Right ventricle myocardium inferior (tissue), 1 donor: ENCODE measurements at places on chromosomes 7 and 10. TPM values are rescaled to one million over a fixed set of nuclear protein-coding genes. Genes with fewer than 3 reads are reported as not detected.

DNA sequence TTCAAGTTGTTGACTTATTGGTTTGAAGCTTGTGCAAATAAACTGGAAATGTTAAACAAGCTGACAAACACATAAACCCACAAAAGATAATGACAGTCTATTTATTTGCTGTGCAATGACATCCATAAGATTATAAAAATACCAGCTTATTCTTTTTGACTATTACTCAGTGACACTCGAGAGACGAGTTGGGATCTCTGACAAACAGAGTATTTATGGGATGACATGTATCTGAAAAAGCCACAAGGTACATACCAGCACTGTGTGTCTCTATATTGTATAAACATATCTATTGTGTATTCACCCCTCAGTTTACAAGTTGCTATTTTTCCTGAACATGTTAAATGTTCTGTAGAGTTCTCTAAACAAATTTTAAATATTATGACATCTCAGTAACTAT lies 88.9 kb downstream of the CHRM2 start:
- no peak for DNase-seq

- no peak for DNase-seq
Observed at GRCh38 chr10:51651063-51651462, 48.3 kb downstream of the CSTF2T start.

- DNase-seq: peak; percentile 57
Observed at GRCh38 chr7:37323966-37324365, 124.7 kb downstream of the ELMO1 start.

DNA sequence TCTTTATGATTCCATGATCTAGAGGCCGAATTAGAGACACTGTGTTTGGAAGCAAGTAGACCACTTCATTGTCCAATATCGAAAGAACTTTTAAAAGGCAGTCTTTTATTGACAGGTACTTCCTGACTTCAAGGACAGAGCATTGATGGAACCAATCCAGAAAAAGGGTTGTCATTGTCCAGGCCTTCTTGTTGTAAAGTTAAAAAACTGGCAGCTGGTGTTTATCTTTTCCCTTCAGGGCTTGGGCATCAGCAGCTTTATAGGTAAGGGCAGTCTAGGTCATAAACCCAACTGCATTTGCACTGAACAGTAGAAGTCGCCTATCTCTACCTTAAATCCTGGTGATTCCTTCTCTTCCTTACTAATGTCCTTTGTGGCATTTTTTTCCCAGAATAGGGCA lies 95.6 kb downstream of the ST7 start:
- no peak for DNase-seq

GRCh38 chr7:105180002-105180401 lies 166.0 kb downstream of the KMT2E start:
- no peak for DNase-seq

GRCh38 chr10:84944187-84944586 lies 615.8 kb downstream of the CCSER2 start:
- DNase-seq: no peak

DNA sequence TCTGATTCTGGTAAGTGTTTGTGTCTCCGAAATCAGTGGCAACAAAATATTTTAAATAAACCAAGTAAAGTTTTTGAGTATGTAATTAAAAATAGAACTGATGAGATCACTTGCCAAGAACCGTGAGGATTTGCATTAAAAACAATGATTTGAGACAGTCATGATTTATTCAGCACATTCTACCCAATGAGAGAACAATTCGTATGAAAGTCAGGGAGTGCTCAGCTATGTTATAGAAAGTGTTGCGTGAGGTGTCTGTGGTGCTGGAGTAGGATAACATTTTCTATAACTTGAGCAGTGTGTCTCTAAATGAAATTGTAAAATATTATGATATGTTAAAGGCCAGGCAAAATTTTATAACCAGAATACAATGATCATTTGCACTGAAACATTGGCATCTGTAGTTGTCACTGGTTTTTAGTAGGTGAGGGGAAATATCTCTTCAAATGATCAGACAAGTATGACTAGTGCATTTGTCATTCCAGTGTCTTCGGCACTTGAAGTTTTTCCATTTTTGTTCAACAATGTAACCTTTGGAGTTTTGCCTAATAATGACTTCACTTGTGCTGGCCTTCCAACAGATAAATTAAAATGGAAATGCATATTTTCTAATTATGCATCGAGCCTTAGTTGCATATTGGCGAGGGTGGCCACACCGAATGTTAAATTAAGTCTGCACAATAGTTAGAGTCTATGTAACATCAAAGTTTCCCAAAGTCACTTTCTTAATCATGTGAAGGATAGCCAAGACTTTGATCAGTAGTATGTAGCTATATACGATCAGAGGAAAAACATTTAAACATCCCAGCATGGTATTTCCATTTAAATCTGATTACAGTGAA lies 335.9 kb downstream of the GFRA1 start:
- no peak for DNase-seq

DNA sequence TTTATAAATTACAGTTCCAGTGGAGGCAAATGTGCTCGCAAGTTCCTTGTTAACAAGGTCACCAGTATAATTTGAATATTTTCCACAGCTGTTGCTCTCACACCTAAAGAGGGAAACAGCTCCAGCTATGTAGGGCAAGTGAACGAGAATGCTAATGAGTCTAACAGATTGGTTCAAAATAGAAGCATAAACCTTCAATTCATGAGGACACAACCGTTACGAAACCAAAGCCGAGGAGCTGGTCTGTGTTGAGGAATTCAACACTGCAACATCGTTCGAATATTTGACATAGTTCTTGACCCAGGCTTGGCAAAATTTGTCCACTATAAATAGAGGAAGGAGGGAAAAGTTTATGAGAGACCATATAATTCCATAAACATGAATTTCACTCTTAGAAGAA lies 161.3 kb downstream of the KLF6 start:
- no peak for DNase-seq

DNA sequence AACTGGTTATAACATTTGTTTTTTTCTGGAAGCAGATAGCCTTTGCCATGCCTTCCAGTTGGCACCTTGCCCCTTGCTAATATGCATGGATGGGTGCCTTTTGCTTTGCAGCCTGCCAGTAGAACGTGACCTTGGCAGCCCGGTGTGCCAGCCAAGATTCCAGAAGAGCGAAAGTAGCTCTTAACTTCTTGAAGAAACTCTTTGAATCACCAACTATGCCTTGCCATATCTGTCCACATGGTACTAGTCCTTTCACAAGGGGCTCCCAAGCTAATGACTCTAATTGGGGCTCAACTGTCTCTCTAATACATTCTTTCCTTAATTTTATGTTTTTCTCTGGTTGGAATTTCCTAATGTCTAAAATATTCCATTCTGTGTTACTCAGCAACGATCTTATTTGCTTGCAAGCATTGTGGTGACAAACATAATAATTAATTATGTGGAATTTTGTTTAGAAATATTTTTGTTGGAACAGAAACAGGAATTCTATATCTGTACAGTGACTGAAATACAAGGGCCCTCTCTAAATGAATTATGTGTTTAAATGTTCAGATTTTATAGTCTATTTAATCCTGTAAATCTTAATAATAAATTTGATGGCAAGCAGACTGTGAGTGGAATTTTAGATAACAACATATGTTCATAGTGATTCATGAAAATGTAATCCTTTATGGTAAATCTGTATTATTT lies 45.8 kb downstream of the HDAC9 start:
- peak; percentile 54 for DNase-seq

DNA sequence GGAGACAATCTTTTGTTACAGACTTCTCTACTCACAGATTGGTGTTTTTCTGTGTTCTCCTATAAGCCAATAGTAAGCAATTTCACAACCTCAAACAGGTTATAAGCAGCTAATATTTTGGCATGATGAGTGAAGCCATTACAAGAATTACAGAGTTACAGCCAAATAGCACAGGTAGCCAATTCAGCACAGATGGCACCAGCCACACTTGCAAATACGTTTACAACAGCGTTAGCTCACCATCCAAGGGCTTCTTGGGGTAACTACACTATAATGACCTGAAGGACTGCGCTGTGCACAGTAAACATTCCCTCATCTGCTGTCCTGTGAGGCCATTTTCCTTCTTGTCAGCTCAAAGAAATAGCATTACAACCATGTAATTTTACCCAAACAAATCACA lies 428.6 kb downstream of the TCERG1L start:
- no peak for DNase-seq

GRCh38 chr7:158176561-158177173 lies 411.0 kb downstream of the PTPRN2 start:
- no peak for DNase-seq

- no peak for DNase-seq
Observed at GRCh38 chr7:150791304-150791703, 8.9 kb downstream of the TMEM176B start.

- no peak for DNase-seq
Observed at GRCh38 chr7:30116771-30117170, 18.0 kb upstream of the MTURN start.

DNA sequence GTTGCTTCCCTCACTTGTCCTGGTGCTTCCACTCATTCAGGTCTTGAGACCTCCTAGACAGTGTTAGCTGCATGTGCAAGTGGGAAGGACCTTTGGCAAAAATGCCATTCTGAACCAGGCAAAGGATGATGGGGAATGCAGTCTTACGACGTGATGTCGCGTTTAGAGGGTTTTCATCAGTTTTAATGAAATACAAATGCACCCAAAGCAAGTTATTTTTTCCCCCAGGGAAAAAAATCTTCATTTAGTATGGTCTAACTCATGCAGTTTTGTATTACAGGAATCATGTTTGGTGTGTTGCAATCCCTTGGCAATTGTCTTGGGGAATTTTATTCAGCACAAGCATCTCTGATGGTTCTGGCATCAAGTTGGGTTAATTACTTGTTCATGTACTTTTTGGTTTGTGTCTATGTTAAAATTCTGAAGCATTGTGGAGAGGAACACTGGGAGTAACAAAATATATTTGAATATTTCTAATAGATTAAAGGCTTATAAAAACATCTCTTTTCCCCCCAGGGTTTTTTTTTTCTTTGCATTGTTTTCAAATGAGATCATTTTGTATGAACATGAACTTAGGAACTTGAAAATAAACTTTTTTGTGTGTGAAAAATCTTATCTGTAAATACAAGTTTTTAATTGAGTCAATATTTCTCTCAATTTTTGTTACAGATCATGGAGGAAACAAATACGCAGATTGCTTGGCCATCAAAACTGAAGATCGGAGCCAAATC lies 188.9 kb downstream of the BICC1 start:
- DNase-seq: no peak

- DNase-seq: no peak
Observed at GRCh38 chr7:125599387-125599786, 669.8 kb upstream of the POT1 start.

GRCh38 chr10:132187430-132188138 lies 836 bp downstream of the DPYSL4 start:
- peak; percentile 58 for DNase-seq

- no peak for DNase-seq
Observed at GRCh38 chr7:132784406-132784805, 208.1 kb upstream of the PLXNA4 start.

- DNase-seq: no peak
Observed at GRCh38 chr7:2037808-2038522, 194.8 kb downstream of the MAD1L1 start.

DNA sequence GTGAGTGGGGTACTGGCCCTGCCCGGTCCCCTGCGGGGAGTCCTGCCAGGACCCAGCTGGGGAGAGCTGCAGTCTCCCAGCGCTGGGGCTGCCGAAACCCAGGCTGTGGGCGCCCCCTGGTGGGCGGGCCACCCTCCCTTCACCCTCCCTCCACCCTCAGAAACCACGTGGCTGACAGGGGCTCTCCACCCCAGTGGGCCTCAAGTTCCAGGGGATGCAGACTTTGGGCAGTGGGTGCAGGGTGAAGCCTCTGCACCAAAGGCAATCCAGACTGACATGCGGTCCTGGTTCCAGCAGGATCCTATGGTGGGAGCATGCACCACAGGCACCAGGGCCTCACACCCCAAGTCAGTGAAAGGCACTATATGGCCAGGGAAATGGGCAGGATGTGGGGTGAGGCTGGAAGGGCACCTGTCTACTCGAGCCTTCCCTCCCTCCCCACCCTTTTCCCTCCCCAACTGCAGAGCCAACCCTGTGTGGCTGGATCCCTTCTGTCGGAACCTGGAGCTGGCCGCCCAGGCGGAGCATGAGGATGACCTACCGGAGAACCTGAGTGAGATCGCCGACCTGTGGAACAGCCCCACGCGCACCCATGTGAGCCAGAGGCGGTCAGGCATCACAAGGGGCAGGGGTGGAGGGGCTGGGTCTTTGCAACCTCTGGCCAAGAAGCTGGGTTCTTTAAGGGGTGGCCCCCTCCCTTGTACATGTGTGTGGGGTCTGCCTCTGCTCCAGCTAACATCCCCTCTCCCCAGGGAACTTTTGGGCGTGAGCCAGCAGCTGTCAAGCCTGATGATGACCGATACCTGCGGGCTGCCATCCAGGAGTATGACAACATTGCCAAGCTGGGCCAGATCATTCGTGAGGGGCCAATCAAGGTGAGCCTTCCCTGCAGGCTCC lies 38.8 kb downstream of the PSAP start:
- DNase-seq: peak; percentile 87

DNA sequence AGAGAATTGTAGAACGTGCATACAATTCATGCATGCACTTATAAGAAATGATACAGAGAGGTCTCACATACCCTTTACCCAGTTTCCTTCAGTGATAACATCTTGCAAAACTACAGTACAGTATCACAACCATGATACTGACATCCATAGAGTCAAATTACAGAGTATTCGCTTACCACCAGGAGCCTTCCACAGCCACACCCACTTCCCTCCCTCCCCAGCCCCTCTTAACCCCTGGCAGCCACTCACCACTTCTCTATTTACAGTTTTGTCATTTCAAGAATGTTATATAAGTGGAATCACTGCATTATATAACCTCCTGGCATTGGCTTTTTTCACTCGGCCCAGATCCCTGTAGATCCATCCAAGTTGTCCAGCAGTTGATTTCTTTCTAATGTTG lies 143.8 kb downstream of the ZNF248 start:
- DNase-seq: no peak

DNA sequence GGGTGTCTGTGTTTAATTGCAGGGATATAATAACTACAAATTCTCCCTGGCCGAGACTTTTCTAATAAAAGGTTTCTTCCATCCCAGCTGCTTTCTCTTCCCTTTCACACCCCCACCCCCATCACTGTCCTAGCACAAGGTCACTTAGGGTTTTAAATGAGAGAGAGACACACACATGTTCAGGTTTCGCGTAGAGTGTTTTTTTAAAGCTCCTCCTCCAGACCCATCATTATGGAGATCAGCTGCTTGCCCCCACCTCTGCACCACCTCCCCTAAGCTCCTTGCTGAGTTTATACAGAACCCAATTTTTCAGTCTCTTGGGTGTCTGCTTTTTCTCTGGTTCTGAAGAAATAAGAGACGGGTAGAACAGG lies 18.6 kb downstream of the LRMDA start:
- no peak for DNase-seq

Gene ZNF425
- 0.60 TPM for total RNA-seq

Gene DYDC2
- not detected for total RNA-seq

Gene CLRN3
- total RNA-seq: not detected

Gene HDAC9
- 25.3 TPM for total RNA-seq

Gene TFR2
- 0.22 TPM for total RNA-seq

Gene FAM25G
- total RNA-seq: not detected

Gene COL17A1
- 0.43 TPM for total RNA-seq

Gene ALOX5
- 7.3 TPM for total RNA-seq

Gene LEP
- 2.7 TPM for total RNA-seq

Gene NEBL
- 666 TPM for total RNA-seq

Gene PSD
- total RNA-seq: 0.49 TPM

Gene CARD11
- 0.41 TPM for total RNA-seq

Gene CABCOCO1
- not detected for total RNA-seq

Gene PDZD7
- total RNA-seq: 0.22 TPM

Gene DYNC1I1
- 30.7 TPM for total RNA-seq

Gene RAPGEF5
- total RNA-seq: 9.4 TPM

Gene KIAA1549
- 1.8 TPM for total RNA-seq

Gene LIPK
- total RNA-seq: not detected

Gene TET1
- total RNA-seq: 3.1 TPM
